CD8-positive, alpha-beta T cell (primary cell): ENCODE measurements at places on chromosomes 4 and X.

DNA sequence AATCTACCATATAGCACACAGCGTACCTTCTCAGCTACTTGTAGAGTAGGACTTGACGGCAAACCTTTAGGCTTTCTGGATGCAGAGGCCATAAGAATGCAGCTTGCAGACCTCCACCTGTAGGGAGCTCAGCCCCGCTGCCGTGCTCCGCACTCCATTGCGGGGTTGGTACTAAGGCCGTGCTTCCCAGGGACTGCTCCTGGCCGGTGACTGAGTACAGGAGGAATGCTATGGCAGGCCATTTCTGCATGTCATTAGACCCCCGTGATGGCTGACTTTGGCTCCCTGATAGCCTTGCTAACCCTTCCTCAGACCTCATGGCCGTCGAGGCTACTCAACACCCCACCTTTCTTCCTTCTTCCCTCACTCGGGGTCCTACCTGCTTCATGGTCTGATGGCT lies 26.4 kb downstream of the TIGD2 start:
- no peak for DNase-seq

- no peak for DNase-seq
Observed at GRCh38 chr4:104530426-104530825, 35.7 kb upstream of the CXXC4 start.

GRCh38 chr4:38090455-38091246 lies 130.5 kb downstream of the PTTG2 start:
- no peak for DNase-seq

- DNase-seq, result no peak
Observed at GRCh38 chrX:14672611-14673172, 143.4 kb downstream of the GLRA2 start.

- DNase-seq, result no peak
Observed at GRCh38 chr4:140076307-140076706, 77.7 kb downstream of the MAML3 start.

- DNase-seq, result no peak
Observed at GRCh38 chr4:23015821-23016220, 323.1 kb downstream of the GBA3 start.

- DNase-seq, result no peak
Observed at GRCh38 chrX:97524340-97524739, 640.6 kb downstream of the RPA4 start.

DNA sequence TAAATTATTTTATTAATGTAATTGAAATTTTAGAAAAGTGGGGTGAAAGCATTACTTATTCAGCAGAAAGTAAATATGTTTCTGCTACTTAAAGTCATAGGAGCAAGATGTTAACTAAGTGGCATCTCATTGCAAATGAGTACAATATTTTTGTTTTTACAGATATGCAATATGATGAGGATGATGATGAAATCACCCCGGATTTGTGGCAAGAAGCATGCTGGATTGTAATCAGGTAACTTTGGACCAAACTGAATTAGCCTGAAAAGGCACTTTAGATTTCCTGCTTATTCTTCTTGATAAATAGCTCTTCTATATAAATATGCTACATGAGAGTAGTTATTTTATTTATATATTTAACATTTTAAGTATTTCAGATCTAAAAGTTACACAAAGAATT lies 7.5 kb downstream of the POLR2B start:
- DNase-seq, result no peak

DNA sequence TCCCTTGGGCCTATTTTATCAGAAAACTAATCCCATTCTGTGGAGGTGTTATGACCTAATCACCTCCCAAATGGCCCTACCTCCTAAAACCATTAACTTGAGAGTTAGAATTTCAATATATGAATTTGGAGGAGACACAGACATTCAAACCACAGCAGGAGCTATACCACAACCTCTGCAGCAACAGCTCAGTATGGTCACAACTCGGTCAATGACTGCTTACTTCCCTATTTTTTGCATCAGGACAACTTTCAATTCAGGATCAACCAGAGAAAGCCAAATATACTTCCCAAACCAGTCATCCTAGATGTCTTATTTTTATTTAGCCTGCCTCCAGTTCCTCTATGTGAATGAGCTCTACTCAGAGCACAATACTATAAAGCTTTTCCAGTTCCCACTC lies 11.3 kb upstream of the SMARCA5 start:
- DNase-seq, result no peak

DNA sequence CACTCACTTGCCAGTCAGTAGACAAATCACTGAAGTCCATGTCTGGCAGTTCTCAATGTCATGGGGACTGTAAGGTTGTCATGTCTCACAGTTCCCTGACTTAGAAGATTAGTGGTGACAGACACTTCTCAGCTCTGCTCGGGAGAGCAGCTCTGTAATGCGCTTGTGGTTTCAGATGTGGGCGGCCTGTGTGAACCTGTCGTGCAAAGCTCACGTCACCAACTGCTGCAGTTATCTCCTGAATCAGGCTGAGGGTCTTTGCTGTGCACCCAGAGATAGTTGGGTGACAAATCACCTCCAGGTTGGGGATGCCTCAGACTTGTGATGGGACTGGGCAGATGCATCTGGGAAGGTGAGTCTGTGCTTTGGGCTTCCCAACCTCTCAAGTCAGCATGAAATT lies at the start of gene IL9R:
IL9R (plus strand) TSS at position 261 of the 400 bp plus-strand sequence; CDS start at position 325, 64 bp downstream.
- peak; percentile 79 for DNase-seq

DNA sequence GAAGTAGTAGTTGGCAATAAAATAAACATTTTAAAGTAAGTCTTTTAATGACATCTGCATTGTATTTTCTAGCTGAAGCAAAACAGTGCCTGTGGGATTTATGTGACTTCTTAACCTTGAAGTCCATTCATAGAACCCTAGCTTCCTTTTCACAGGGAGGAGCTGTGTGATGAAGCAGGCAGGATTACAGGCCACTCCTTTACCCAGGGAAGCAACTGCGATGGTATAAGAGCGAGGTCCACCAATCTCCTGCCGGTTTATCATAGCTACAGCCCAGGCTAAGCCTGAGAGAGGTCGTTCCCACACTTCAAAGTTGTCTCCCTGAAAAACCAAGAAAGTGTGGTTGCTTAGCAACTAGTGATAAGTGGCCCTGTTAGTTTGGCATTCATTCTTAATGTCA lies 7.0 kb downstream of the RPL36A start:
- DNase-seq, result no peak

GRCh38 chrX:7055386-7056137 lies 92.0 kb upstream of the STS start:
- DNase-seq, result no peak

DNA sequence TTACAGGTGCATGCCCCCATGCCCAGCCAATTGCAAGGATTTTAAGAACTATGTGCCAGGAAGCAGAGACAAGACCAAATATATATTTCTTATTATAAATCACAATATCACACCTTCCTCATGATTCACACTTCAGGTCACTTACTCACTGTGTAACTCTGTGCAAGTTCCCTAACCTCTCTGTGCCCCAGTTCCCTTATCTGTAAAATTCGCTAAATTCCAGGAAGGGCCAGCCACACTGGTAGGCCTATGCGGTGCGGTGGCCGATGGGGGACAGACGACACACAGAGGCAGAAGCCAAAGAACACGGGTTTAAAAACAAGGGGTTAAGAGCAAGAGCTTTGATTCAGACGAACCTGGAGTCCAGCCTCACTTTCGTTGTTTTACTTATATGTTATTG lies 2.8 kb downstream of the TRIM2 start:
- no peak for DNase-seq

GRCh38 chrX:116618546-116618945 lies 155.8 kb upstream of the CT83 start:
- no peak for DNase-seq

DNA sequence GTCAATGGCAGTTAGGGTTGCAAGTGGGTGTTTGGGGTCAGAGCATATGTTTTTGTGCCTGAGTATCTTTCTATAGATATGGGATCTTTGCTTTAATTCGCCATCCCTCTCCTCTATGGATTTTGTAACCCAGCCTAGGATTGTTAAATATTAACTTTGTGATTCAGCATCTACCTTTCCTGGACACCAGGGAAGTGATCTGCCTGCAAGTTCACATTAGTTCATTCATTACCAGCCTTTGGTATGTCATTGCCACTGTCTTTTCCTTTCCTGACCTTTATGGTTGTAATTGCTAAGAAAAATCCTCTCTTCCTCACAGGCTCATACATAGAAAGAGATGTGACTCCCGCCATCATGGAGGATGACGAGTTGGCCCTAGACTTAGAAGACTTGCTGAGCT lies 73.8 kb downstream of the KIT start:
- DNase-seq, result no peak

DNA sequence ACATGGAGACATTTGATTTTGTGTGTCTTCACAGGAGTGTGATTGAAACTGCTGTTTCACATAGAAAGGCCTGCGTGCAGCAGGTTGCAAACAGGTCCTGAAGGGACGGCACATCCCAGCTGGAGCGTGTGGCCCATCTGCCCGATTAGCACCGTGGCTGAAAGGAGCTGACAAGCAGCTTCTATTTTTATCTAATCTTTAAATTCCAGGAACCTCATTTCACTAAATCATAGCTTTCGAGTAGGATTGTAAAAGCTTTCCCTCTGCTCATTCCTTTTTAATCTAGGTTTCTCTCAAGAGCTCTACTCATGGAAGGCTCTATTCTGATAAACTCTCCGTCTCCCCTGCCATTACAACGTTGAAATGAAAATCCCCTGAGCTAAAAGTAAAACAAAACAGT lies 106.8 kb downstream of the FSTL5 start:
- no peak for DNase-seq

DNA sequence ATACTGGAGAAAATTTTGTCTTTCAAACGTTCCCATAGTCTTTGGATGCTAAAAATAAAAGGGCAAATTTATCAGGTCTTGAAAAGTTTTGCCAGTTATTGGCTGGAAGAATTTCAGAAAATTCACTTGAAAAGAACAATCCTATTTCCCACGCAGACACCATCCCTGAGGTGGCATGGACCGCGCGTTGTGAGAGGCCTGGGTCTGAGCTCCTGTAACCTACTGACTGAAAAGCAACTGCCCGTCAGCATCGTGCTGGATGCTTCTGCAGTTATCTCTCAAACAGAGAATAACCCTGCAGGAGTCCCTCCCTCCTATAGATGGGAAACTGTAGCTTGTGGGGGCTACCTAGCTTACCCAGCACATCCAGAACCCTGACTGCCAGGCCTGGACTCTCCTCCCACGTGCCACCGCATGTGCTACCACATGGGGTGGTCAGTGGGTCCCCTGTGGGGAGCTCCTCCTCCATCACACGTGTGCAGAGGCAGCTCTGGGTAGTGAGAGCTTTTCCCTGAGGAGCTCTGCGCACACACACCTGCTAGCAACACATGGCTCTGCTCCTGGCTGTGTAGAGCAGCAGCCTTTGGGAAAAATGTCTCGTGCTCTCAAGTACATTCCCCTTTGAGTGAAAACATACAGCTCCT lies 36.1 kb downstream of the NSG1 start:
- DNase-seq, result no peak

DNA sequence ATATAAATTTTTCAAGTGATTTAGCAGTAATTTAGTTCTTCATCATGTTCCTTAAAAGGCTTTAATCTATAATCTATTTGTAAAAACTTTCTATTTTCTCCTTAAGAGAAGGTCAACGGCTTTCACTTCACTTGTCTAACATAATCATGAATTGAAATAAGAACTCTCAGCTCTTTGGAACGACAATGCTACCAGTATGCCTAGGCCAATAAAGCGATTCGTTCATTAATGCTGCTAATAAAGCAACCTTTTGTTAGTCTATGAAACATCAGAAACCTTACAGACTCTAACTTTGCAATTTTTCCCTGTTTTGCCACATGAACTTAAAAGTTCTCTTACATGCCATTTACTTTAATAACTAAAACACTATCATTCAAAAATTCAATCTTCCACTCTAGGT lies 47.6 kb downstream of the FBXW7 start:
- DNase-seq, result no peak

DNA sequence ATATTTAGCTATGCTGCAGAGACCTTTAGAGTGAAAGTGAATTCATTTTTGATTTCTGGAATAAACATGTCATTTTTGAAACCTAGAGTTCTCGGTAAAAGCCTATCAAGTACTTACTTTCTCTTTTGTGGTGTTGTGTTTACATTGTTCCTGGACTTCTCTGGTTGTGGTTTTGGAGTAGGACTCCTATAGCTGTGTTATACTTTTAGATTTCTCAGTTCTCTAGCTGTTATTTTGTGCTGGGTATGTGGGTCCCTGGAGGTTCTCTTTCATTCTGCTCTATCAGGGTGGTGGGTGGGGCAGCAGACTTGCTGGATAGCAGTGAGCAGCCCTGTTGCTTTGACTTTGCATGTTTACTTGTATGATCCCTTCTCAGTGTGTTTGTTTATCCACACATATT lies 25.6 kb upstream of the MSMO1 start:
- DNase-seq, result peak; percentile 27

GRCh38 chr4:120801137-120801758 lies 121.3 kb downstream of the PRDM5 start:
- no peak for DNase-seq

DNA sequence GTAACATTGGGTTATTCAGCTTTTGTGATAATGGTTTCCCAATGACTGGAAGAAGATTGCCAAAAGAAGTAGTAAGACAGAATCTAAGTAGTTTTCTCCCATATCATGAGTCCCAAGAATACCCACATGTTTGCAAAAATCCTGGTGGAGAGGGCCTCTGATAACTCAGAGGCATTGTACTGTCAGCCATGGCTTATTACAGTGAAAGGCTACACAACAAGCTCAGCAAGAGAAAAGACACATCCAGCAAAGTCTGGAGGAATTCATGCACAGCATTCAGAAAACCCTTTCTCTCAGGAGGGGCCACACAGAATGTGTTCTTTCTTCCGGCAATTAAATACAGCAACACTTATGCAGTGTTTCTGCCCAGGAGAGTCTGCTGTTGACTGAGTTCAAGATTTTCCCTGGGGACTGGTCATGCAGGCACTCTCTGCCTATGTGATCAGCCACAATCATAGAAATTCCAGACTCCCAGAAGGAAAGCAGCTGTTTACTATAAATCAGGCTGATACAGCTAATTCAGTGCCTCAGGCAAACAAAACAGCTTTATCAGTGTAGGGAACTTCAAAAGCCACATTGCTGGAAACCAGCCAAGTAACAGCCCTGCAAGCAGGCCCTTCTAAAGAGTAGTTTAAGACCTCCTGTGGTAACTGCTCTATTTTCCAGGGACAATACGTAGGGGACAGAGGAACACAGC lies 937.1 kb downstream of the CCSER1 start:
- no peak for DNase-seq

DNA sequence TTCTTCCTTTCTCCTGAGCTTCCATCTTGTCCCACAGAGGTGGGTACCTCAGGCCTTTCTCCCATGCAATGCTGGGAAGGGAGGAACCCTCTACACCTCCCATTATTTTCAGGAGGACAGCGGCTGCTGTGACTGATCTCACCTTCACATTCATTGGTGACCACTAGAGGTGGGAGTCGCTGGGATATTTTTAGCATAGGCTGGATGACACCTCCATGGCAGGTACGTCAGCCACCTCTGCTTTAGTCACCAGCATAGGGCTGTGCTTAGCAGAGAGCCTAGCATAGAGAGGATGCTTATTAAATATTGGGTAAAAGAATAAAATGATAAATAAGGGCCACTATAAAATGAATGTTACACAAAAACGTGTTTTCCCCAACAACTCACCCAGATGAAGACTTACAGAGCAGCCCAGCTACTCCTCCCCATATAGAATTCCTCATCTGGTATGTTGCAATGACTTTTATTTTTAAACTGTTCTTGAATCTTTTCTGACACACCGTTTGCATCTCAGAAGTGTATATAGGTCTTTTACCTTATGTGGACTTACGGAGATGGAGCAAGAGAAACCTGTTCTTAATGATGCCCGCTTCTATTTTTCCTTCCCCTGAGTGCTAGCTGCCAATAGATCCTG lies 60.9 kb upstream of the SORBS2 start:
- DNase-seq, result no peak
